ENCODE measurements at places on chromosomes 1 and 21. TPM values are rescaled to one million over a fixed set of nuclear protein-coding genes. Genes with fewer than 3 reads are reported as not detected.
A peak's percentile ranks its signal among the peaks of the same experiment; 100 is the strongest.

GRCh38 chr1:12296016-12296415 is 66.2 kb downstream of the VPS13D start:
- DNase-seq = no peak

DNA sequence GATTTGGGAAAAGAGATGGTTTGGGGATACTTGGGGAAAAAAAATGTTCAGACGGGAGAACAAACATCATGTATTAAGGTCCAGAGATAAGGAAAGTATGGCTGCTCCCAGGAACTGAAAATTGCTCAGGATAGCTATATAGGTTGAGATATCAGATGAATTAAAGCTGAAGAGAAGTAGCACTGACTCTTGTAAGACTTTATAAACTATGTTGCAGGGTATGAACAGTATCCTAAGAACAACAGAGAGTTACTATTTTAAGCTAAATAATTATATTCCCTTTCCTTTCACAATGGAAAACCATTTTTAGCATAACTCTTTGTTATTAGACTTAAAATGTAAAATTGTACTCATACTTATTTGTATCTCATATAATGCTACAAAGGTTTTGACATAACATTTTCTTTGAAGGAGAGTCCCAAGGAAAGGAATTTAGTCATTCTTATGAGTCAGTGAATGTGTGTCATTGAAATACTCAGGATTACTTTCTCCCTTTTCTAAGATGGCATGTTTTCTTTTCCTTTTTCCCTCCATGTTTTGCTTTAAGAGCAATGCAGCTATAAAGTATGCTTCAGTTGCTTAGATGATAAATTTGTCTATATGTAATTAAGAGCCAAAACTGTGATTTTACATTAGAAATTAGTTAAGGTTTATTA is 139.4 kb upstream of the KIAA1614 start:
- DNase-seq = no peak

- no peak for DNase-seq
Measured at GRCh38 chr21:31847761-31848160, 25.1 kb upstream of the HUNK start.

GRCh38 chr1:230085178-230085515 is 18.1 kb downstream of the GALNT2 start:
- no peak for DNase-seq

GRCh38 chr1:187481581-187482148 is 652.9 kb downstream of the PLA2G4A start:
- no peak for DNase-seq

DNA sequence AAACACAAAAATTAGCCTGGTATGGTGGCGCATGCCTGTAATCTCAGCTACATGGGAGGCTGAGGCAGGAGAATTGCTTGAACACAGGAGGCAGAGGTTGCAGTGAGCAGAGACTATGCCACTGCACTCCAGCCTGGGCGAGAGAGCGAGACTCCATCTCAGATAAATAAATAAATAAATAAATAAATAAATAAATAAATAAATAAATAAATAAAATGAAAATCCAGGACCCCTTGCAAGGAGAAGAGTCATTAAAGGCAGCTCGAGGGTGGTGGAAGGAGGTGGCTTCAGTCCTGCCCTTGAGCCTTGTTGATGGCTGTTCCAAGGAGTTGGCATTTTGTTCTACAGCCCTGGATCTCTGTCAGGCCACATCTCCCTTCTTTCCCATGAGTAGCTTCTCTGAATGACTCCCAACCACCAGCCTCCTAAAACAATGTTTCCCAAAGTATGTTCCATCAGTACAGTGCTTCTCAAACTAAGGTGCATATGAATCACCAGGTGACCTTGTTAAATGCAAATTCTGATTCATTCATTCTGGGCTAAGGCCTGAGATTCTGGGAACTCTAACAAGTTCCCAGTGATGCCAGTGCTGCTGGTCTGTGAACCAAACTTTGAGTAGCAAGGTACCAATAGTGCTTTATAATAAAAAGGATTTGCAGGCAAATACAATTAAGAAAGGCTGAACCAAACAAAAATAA is 99.0 kb downstream of the KCNN3 start:
- DNase-seq = no peak

GRCh38 chr1:206521127-206521526 is 13.8 kb downstream of the RASSF5 start:
- no peak for DNase-seq

GRCh38 chr1:59238333-59238934 is 58.5 kb upstream of the FGGY start:
- no peak for DNase-seq

DNA sequence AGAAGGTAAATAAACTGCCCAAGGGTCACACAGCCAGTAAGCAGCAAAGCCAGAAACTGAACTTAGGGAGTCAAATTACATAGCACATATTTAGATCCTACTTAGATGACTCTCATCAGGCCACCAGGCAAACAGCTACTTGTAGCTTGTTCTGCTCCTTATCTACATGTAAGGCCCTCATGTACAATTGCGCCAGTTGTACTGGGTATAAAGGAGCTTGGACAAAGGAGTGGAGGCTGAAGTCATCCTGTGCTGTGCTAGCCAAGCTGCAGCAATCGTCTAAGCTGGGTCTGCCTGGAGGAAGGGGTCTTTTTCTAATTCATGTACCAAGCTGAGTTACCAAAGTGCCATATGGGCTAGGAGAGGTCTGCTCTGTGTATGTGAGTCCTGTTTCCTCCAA is 12.8 kb downstream of the ETNK2 start:
- DNase-seq = no peak

GRCh38 chr1:151710187-151710840 is 6.3 kb downstream of the CELF3 start:
- no peak for DNase-seq

GRCh38 chr1:45769261-45769932 is 18.9 kb upstream of the IPP start:
- DNase-seq = no peak

DNA sequence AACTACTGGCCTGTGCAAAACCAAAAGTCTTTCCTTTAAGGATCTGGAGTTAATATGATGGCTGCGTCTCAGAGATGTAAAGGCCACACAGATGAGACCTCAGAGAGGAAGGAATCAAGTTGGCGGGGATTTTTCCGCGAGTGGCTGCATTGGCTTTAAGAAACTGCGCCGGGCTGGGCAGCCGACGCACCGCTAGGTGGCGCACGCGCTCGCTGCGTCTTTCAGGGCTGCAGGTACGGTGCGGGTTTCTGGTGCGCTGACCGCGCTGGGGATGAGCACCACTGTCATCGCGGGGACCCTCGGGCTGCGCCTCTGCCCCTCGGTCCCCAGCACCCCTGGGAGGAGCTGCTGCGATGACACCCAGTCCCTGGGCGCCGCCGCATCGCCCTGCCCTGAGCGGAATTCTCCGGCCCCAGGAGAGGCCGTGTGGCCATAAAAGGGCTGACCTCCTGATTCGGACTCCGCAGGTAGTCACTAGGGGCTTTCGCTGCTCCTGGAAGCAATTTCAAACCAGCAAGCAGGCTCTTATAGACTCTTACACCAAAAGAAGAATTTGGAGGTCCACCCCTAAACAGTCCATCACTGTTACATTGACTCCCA is 241.0 kb downstream of the KCNJ6 start:
- peak; percentile 90 for DNase-seq

- DNase-seq = peak; percentile 22
Measured at GRCh38 chr1:100868364-100868995, 26.2 kb downstream of the EXTL2 start.

- no peak for DNase-seq
Measured at GRCh38 chr1:52662645-52663313, 29.8 kb downstream of the SHISAL2A start.

- peak; percentile 68 for DNase-seq
Measured at GRCh38 chr1:26799479-26800142, 11.9 kb downstream of the PIGV start.

DNA sequence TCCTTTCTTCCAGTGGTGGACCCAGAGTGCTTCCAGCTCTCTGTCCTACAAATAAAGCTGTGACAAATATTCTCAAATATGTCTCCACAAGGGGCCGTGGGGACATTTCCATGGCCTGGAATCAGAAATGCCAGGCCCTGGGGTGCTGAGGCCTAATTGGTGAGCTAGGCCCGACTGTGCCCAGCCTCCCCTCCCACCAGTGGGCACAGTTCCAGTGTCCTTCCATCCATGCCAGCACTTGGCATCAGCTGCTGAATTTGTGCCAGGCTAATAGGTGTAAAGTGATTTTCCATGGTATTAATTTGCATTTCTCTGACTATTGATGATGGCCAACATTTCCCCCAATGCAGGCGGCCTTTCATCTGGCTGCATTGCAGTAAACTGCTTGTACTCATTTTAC is 48.5 kb upstream of the B3GALT5 start:
- no peak for DNase-seq

GRCh38 chr1:37845786-37846185 is 13.6 kb downstream of the MTF1 start:
- no peak for DNase-seq

- DNase-seq = peak; percentile 74
Measured at GRCh38 chr1:109290998-109291397, 8.1 kb upstream of the PSRC1 start.

GRCh38 chr1:205942631-205943159 is 561 bp downstream of the SLC26A9 start:
- no peak for DNase-seq

- no peak for DNase-seq
Measured at GRCh38 chr1:17831597-17831996, 76.5 kb downstream of the ACTL8 start.

- no peak for DNase-seq
Measured at GRCh38 chr1:90550626-90551406, 166.3 kb downstream of the BARHL2 start.

- DNase-seq = no peak
Measured at GRCh38 chr1:233998456-233998855, 94.0 kb downstream of the SLC35F3 start.

DNA sequence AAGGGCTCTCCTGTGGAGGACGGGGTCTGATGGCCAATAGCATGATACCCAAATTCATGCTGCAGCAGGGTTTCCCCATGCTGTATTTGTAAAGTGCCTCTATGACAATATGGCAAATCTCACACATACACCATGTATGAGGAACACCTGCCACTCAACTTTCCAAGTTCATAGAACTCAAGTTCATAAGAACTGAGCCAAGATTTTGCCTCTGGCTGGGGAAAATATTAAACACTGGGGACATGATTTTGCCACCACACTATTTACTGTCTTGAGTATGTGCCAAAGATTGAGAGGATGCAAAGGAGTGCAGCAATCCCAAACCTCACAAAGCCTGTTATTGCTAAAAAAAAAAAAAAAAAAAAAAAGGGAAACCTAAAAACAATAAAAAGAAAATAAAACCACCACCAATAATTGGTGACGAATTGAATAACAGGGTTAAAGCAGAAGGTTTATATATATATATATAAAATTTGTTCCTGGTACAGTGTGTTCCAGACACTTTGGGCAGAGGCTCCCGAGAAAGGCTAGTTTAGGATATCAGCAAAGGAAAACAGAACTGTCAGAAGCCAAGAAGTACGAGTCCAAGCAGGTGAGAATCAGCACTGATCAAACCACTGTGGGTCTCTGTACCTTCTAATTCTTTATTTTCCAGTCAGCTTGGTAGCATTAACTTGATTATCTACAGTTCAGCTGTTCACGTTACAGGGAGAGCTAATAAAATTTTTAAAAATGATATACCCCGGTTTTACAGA is 24.3 kb downstream of the ZBTB21 start:
- DNase-seq = no peak

GRCh38 chr1:30321246-30321910 is 402.0 kb downstream of the MATN1 start:
- DNase-seq = no peak

DNA sequence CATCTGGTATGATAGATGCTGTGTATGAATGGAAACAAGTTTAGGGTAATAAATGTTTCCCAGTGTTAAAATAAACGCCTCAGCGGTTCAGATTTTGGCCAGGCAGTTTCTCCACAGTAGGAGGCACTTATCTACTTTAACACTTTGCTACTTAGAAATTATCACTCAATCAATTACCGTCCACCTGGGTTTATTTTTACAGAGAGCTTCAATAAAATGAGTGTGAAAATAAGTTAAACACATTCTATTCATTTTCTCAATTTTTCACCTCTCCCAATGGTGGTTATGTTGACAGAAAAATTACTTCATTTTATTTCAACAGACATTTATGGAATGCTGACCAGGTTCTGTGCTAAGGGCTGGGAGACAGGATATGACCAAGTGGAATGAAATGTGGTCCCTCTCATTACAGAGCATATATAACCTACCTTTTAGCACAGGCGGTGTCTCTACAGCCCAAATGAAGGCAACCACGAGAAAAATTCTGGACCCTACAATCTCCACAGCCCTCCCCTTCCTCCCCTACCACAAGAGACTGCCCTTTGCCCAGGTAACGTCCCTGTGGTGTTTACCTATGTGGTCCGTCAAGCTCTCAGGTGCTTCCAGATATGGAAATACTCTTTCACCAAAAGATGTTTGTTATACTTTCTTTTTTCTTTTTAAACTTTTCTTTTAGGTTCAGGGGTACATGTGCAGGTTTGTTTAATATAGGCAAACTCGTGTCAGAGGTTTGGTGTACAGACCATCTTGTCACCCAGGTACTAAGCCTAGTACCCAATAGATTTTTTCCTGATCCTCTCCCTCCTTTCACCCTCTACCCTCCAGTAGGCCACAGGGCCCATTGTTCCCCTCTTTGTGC is 105.5 kb downstream of the HLCS start:
- DNase-seq = no peak

DNA sequence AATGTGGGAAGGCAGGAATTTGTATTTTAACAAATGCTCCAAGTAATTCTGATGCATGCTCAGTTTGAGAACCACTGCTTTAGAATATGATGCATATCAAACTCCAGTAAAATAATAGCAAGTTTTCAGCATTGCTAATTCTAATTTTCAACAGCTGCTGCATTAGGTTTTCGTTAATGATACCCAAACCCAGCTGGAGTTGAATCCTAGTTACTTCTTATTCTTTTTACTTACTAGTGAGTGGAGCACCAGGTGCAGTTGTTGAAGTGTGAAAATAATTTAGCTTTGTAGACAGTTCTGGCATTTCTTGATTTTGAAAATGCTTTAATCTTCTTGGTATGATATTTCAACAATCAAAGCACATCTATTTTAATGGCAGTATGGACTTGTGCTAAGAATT is 138.5 kb downstream of the HS2ST1 start:
- DNase-seq = no peak

DNA sequence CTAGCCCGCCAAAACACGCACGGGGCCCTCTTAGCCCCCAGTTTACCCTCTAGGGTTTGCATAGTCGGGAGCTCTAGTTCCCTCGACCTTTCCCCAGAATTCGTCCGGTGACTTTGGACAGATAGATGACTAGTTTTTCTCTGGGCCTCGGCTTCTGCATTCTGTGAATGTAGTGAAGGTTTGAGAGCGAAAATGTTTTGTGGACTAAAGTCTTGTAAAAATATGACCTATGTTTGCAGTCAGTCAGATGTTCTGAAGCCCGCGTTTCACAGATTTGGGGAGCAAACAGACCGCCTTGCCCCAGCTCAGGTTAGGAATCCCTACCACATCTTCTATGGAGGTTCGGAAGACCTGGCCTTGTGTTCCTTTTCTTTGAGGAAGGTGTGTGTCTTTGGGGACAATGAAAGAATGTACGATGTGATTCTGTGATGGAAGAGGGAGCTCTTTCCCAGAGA is 401 bp downstream of the UQCRH start:
- no peak for DNase-seq

Gene KCNA10
- polyA plus RNA-seq = not detected

Gene MCOLN2
- polyA plus RNA-seq = 3.5 TPM

Gene DTL
- 38.1 TPM for polyA plus RNA-seq

Gene PIGM
- polyA plus RNA-seq = 11.6 TPM
